ENCODE measurements at places on chromosomes 3 and 15.

DNA sequence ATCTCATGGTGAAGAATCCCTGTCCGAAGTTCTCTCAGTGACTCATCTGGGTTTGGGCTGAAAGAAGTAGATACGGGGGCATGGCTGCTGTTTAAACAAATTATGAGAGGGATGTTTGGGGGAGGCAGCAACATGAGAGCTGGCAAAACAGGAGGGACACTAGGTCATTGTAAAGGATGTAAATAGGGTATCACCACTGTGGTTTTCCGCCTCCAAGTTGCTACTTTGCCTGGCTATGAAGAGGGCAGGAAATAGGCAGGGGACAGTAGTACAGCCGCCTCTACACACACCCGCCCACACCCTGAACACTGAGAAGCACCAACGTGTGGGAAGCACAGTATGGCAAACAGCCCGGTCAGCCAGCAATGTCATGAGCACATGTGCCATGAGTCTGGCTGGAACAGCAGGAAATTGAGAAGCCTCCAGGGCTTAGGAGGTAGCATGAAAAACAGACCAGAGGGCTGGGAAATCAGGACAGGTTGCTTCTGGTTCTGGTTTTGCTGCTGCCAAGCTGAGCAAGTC is 17.1 kb downstream of the HEXA start:
- DNase-seq = no peak

GRCh38 chr15:80562033-80562432 is 133.1 kb upstream of the ABHD17C start:
- DNase-seq = no peak

GRCh38 chr3:187049462-187050101 is 89.7 kb downstream of the RPL39L start:
- DNase-seq = no peak

DNA sequence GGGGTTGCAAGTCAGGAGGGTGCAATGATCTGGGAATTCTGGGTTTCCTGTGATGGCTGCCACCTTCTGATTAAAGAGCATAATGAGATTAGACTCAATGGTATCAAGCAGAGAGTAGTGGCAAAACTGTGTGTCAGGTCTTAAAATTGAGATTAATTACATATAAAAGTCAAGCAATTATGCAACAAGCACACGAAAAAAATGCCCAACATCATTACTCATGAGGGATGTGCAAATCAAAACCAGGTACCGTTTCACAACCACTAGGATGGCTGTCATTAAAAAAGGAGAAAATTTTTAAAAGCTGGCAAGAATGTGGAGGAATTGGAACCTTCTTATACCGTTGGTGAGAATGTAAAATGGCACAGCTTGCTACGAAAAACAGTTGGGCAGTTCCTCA is 205.0 kb downstream of the OSBPL10 start:
- DNase-seq = no peak

DNA sequence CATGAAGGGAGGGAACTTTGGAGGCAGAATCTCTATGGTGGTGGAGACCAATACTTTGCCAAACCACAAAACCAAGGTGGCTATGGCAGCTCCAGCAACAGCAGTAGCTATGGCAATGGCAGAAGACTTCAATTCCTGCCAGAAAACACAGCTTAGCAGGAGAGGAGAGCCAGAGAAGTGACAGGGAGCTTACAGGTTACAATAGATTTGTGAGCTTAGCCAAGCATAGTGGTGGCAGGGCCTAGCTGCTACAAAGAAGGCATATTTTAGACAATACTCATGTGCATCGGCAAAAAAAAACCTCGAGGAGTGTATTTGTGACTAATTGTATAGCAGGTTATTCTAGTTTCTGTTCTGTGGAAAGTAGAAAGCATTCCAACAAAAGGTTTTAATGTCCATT is 6.4 kb upstream of the CSTA start:
- no peak for DNase-seq
